ENCODE measurements at places on chromosomes 16 and 17. TPM values are rescaled to one million over a fixed set of nuclear protein-coding genes. Genes with fewer than 3 reads are reported as not detected.

Gene BANP
- total RNA-seq = 12.7 TPM

Gene RASL10B
- 2.8 TPM for total RNA-seq

Gene HCRT
- not detected for total RNA-seq

Gene MLKL
- 12.7 TPM for total RNA-seq

Gene SCARF1
- total RNA-seq = 2.7 TPM

Gene NPIPA3
- total RNA-seq = not detected

Gene CIITA
- not detected for total RNA-seq

Gene ARMC5
- total RNA-seq = 11.8 TPM

Gene GP1BA
- total RNA-seq = not detected

Gene SLC6A2
- total RNA-seq = not detected
